Stimulated activated CD8-positive, alpha-beta memory T cell treated with anti-CD3 and anti-CD28 coated beads, Interleukin-15, amount 100 ng/mL, for 24 hours (primary cell): ENCODE measurements at places on chromosomes 16 and 17.

GRCh38 chr16:17770104-17770503, 299.3 kb upstream of the XYLT1 start:
- no peak for DNase-seq

DNA sequence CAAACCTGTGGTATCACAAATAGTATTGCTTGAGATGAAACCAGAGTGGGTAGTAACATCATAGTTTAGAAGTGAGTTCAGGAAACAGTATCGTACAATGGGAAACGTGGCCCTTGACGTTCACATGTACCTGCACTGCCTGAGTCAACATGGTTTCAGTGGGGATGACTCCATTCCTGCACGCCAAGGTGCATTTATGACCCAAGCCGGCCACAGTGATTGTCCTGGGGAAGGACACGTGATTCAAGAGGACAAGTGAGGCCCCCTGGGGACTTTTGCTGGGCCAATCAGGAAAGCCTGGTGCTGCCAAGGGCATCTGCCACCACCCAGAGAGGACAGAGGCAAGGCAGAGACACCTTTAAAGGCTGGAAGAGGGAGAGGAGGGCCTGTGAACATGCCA, 119.2 kb downstream of the AXIN2 start:
- no peak for DNase-seq

DNA sequence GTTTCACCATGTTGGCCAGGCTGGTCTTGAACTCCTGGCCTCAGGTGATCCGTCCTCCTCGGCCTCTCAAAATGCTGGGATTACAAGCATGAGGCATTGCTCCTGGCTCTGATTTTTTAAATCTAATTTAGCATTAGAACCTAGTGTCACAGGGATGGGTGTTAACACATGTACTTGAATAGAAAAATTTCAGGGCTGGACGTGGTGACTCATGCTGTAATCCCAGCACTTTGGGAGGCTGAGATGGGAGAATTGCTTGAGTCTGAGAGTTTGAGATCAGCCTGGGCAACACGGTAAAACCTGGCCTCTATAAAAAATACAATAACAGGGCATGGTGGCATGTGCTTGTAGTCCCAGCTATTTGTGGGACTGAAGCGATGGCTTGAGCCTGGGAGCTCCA, 6.0 kb upstream of the RNF135 start:
- no peak for DNase-seq

- DNase-seq, result no peak
Measured at GRCh38 chr17:57551321-57552079, 193.6 kb downstream of the CCDC182 start.

GRCh38 chr17:82334622-82335394, 1.2 kb upstream of the SECTM1 start:
- DNase-seq, result no peak

GRCh38 chr17:38352245-38353085, 821 bp downstream of the SOCS7 start:
- no peak for DNase-seq

DNA sequence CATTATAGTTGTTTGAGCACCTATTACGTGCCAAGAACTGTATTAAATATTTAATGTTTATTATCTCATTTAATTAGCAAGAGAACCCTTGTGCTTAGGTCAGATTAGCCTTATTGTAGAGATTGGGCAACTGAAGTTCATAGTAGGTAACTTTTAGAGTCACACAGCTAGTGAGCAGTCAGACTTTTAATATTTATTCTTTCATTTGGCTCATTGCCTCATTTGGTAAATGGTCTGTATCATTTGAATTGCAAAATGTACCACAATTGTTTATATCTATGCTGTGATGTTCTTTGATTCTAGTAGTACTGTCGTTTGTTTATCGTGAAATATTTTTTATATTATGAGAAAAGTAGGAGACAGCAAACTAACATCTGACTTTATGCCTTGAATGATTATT, 7.6 kb downstream of the CLTC start:
- no peak for DNase-seq

GRCh38 chr16:84559311-84559932, 55.0 kb upstream of the MEAK7 start:
- DNase-seq, result no peak

DNA sequence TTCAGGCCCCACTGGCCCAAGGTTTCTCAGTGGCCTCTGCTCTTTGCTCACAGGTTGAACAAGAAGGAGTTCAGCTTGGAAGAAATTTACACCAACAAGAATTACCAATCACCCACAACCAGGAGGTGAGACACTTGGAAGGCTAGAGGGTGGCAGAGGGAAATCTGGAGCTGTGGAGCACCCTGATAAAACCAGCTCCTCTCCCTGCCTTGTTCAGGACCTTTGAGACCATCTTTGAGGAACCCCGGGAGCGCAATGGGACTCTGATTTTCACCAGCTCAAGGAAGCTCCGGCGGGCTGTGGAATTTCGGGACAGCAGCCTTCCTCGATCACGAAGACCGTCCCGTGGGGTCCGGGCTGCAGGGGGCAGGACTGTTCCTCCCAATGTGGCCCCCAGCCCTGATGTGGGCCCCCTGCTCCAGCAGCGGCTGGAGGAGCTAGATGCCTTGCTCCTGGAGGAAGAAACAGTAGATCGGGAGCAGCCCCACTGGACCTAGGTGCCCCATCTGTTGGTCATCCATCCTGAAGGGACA, 2.4 kb upstream of the FBRS start:
- DNase-seq, result no peak

- no peak for DNase-seq
Measured at GRCh38 chr17:79935197-79935885, 96.1 kb upstream of the CBX4 start.

DNA sequence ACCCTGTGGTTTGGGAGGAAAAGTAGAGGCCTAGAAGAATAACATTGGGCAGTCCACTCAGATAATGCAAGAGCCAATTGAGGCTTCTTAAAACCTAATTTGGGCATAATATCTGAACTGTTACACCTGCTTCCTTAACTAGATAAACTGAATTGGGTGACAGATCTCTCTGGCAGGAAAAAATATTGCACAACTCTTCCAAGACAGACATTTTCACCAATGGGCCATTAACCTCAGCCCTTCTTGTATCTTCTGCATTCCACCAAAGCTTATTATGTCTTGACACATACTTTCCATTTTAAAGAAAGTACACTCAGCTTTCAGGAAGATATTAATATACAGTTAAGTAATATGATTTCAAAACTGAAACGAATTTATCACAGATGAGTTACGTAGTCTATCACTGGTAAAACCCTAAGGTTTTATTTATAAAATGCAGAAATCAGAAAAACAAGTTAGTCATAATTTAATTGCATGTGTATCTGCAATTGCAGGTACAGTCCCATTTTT, 79.9 kb upstream of the MON1B start:
- no peak for DNase-seq

DNA sequence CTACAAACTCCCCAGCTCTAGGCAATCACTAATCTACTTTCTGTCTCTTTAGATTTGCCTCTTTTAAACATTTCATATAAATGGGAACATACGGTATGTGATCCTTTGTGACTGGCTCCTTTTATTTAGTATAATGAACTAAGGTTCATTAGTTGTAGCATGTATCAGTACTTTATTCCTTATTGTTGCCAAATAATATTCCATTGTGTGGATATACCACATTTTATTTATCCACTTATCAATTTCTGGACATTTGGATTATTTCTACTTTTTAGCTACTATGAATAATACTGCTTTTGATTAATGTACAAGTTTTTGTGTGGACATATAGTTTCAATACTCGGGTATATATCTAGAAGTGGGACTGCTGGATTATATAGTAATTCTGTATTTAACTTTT, 7.9 kb downstream of the DDX19B start:
- no peak for DNase-seq

DNA sequence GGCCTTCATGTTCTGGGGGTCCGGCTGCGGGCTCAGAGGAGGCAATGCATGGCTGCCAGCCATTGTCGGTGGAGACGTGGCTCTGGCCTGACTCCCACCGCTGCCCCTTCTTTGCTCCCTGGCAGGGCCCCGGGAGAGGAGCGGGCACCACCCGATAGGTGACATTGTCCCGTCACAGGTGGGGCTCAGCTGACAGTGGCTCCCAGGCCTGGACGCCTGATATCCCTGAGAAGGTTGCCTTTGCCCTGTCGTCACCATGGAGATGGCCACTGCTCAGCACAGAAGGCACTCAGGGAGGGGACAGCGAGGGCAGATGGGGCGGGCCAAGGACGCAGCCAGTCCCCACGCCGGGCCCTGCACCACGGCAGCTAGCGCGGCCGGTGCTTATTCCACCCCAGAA, 42.6 kb downstream of the SOX8 start:
- DNase-seq, result no peak

GRCh38 chr17:20094777-20095176, 85.6 kb downstream of the SPECC1 start:
- DNase-seq, result no peak

GRCh38 chr17:55959756-55960155, 193.5 kb upstream of the ANKFN1 start:
- DNase-seq, result no peak

DNA sequence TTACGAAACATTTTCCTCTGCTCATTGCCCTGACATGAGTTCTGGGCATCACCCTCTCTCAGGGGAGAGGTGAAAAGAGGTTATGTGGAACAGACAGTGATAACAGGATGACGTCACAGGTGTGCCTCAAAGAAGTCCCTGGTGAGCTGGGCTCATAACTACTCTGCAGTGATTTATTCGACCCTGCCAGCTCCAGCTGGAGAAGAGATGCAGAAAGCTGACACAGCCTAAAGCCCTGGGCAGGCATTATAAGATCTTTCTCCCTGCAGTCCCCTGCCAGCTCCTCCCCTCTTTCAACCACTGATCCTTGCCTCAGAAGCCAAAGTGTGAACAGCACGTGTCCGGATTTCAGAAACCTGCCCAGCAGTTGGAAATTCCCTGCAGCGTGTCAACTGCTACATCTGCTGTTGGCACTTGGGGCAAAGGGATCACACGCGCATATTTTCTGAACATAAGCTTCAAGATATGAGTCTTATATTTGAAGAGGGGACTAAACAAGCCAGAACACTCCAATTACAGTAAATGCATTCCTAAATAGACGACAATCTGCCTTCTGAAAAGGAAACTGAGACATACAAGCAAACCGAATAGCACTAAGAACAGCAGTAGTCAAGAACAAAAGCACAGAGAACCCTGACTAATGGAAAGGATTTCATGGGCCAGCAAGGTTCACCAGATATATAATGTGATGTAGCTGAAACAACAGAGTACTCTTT, 80.5 kb downstream of the SMG6 start:
- no peak for DNase-seq

- DNase-seq, result no peak
Measured at GRCh38 chr16:24538756-24539294, 541 bp upstream of the RBBP6 start.

DNA sequence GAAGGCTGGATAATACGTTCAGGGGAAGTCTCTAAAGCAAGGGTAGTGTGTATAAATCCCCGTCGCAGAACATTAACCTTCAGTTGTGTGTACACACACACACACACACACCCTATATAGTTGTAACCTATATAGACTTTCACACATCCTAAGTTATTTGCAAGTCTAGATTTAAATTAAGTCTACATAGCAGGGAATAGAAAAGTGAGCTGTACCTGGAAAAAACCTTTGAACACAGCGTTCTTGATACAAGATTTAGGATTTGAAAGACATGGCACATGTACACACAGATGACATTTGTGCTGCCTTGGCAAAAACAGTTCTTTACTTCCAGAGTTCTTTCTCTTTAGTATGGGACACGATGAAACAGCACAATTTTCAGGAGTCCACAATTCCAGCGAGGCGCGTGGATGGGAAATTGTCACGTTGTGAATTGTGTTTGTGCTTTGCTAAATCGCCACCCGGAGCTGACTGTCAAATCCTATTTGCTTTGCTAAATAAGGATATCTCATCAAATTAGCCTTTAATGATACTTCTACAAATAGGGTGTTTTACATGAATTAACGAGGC, 233.9 kb downstream of the MRTFB start:
- no peak for DNase-seq

DNA sequence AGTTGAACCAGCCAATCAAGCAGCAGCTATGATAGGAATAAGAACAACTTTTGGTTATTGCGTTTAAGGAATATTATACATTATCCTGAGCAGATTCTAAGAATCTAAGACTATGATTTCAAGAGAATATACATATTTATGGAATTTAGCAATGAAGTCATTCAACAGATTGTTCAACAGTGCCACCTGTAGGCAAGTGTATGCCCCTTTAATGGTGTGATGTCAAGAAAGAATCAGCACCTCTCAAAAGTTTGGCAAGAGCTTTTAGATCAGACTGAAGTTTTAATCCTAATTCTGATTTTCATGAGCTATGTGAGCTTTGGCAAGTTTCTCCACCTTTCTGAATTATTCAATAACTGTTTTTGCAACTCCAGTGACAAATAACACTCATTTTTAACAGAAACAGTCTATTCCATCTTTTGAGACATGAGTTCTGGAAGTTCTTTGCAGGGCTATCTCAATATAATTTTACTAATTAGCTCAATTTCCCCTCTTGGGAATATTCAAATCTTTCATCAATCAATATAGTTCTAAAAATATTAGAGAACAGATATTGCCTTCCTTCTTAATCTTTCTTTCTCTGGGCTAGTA, 474.3 kb upstream of the TOM1L1 start:
- DNase-seq, result no peak

DNA sequence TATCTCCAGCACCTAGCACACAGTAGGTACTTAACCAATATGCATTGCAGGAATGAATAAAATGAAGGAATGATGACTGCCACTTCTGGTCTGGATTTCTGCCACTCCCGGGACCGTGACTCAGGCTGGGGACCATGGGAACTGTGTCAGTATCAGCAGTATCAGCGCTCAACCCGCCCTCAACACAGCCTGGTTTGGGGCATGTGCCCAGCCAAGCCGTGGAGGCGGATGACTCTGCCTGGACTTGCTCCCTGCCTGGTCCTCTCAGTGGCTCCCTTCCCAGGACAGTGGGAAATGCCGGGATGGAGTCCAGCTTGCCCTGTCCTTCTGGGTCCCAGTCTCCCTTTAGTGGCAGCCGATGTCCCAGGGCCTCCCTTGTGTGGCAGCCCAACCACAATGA, 55.1 kb downstream of the SRCIN1 start:
- DNase-seq, result no peak

DNA sequence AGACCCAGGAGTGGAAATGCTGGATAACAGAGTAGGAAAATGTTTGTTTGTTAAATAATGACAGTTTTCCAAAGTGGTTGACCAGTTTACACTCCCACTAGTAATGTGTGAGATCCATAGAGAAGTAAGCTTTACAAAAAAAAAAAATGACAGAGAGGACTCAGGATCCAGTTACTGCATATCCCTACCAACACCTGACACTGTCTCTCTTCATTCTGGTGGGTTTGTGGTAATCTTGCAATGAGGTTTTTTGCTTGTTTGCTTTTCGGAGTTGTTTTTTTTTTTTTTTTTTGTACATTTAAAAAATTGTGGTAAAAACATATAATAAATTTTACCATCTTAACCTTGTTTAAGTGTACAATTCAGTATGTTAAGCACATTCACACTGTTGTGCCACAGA, 23.6 kb upstream of the HOXB9 start:
- DNase-seq, result no peak

- DNase-seq, result no peak
Measured at GRCh38 chr16:80174416-80174815, 366.4 kb upstream of the DYNLRB2 start.

GRCh38 chr16:9328411-9328810, 237.0 kb downstream of the HAPSTR1 start:
- DNase-seq, result no peak
